ENCODE measurements at places on chromosomes 3 and 15.

GRCh38 chr3:58281069-58281468, 25.0 kb upstream of the RPP14 start:
- no peak for DNase-seq

- DNase-seq = no peak
These were observed 86.3 kb downstream of the SH3GL3 start for GRCh38 chr15:83533410-83533962.

DNA sequence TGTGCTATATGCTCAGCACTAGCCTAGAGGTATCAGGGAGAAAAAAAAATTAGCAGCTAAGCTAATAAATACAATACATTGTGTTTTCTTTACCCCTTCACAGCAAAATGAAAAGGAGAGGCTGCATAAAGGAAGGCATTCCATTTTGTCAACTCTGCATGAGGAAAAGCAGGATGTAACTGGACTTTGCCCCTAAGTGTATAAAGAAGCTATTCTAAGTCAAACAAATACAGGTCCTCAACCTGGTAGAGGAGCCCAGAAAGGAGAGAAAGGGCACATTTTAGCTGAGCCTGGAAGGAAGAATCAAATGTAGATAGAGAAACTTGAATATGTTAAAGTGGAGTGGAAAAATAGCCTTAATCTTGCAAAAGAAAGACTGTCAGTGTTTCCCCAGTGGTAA, 89.0 kb upstream of the SPRED1 start:
- no peak for DNase-seq

DNA sequence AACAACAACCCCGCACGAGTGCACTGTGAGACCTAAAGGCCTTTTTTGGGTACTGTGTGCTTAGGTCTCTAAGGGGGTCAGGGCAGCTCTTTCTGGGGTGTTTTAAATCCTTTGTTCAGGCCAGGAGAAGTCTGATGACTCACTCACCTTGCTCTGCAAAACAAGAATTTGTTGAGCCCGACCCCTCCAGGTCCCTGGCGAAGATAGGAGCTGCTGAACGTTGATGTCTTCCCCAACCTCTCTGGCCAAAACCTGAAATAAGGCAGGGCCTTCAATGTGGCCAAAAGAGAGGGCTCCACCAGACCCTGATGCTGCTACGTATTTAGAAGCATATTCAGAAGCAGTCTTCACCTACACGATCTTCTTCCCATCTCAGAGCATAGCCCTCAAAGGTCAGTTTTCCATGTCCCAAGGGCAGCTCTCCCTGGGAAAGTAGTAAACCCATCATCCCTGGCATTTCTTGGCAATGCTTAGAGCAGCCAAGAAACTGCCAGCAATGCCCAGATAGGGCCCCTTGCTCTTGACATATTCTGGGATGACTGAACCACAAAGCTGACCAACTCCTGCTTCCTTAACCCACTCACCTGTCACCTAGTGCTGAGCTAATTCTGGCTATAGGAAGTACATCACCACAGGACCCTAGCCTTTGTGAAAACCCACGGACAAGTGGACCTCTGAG, 27.1 kb downstream of the CCDC13 start:
- DNase-seq = no peak

- no peak for DNase-seq
These were observed 179.6 kb downstream of the TBC1D5 start for GRCh38 chr3:17562845-17563244.

- DNase-seq = peak; percentile 60
These were observed 161.3 kb upstream of the SLC2A2 start for GRCh38 chr3:171187706-171188290.

GRCh38 chr3:30720586-30721313, 114.3 kb downstream of the TGFBR2 start:
- DNase-seq = peak; percentile 47

- no peak for DNase-seq
These were observed 24.1 kb upstream of the VEPH1 start for GRCh38 chr3:157527131-157527881.

- no peak for DNase-seq
These were observed 134.2 kb upstream of the IGF1R start for GRCh38 chr15:98514034-98514622.

GRCh38 chr3:30181581-30181980, 424.8 kb upstream of the TGFBR2 start:
- no peak for DNase-seq

DNA sequence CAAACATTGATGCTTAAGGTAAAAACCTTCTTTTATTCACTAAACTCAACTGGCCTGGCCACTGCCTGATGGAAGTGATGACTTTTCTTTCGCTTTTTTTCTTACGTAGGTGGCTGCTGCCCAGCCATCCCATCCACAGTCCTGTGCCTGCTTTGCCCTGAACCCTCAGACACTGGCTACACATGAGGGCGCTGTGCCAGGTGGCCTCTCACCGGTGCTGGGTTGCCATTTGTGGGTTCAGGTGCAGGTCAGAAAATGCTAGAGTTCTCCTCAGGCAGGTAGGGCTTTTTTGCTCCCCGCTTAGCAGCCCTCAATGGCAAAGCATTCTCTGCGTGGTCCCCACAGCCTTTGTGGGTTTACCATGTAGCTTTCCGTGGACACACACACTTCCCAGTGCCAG, 88.3 kb upstream of the PRR23E start:
- DNase-seq = no peak

DNA sequence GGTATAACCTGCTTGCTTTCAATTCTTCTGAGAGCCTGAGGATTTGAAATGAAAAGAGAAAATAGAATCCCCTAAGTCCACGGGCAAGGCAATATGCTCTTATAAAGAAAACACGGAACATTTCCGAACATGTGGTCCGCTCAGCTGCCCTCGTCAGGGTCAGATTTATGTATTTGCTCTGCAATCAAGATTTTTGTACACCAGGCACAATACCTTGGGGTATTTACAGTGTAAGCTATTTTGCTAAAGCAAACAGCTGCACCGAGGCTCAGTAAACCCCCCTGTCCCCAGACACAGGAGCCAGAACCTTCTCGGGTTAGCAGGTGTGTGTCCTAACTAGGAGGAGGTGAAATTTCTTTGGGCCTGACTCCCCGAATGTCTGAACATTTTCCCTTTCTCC, 155.8 kb upstream of the LRIG1 start:
- DNase-seq = no peak

GRCh38 chr15:88447206-88447605, 20.0 kb downstream of the MRPL46 start:
- no peak for DNase-seq

GRCh38 chr3:134029256-134029733, 430 bp downstream of the SLCO2A1 start:
- no peak for DNase-seq

GRCh38 chr3:21691036-21691435, 60.0 kb downstream of the ZNF385D start:
- no peak for DNase-seq

GRCh38 chr15:81783586-81783985, 262.2 kb downstream of the MEX3B start:
- DNase-seq = no peak

DNA sequence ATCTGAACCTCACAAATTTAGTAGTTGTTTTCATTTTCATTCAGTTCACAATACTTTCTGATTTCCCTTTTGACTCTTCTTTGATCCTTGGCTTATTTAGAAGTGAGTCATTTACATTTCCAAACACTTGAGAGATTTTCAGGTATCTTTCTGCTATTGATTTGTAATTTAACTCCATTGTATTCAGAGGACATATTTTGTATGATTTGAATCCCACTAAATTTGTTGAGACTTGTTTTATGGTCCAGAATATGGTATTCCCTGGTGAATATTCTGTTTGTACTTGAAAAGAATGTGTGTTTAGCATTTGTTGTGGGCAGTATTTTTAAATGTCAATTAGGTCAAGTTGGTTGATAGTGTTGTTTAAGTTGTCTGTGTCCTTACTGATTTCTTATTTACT, 29.6 kb downstream of the FAN1 start:
- no peak for DNase-seq

DNA sequence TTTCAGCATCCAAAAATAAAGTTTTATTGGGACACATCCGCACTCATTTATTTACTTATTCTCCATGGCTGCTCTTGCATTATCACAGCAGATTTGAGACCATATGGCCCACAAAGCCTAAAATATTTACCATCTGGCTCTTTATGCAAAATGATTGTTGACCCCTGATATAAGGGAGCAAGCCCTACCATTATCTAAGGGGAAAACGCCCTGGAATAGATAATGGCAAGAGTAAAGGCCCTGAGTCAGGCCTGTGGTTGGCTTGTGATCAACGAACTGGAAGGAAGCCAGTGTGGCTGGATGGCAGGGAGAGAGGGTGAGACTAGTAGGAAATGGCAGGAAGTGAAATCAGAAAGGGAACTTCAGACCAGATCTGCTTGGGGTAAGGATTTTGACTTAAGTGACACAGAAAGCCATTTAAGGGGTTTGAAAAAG, 24.6 kb upstream of the DMXL2 start:
- no peak for DNase-seq

GRCh38 chr3:46900007-46900292, 22.4 kb downstream of the PTH1R start:
- no peak for DNase-seq

DNA sequence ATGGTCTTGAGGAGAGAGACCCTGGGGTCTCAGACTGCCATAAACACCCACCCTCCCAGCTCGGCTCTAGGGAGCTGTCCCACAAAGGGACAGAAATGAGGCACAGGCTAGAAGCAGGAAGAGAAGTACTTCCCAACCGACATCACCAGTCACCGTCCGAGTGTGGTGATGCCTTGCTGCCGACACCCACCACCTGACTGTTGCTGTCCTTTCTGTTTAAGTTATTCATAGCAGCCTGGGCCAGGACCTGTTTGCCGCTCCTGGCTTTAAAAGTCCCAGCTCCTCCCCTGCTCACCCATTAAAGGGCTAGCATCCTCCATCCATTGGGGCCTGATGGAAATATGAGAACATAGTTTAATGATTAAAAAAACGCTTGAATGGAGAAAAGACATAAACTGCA, 13.2 kb upstream of the SPG11 start:
- DNase-seq = no peak

- no peak for DNase-seq
These were observed 26.0 kb upstream of the TM4SF1 start for GRCh38 chr3:149403443-149403842.

DNA sequence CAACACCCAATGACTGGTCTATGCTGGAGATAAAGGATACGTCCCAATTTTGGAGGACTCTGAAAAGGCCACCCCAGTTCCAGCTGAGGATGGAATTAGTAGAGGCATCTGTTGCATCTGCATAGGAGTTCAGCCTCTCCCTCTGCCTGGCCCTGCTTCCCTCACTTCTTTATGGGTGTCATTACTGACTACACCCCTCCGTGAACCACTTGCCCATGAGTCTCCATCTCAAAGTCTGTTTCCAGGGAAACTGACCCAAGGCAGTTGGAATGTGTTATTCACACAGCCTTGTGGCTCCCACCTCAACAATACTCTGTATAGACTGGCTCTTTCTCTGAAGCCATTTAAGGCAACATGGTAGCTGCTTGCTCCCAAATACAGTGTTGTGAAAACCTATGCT, 21.4 kb upstream of the PCOLCE2 start:
- DNase-seq = no peak

- no peak for DNase-seq
These were observed 53.2 kb downstream of the CHST2 start for GRCh38 chr3:143172795-143173145.

DNA sequence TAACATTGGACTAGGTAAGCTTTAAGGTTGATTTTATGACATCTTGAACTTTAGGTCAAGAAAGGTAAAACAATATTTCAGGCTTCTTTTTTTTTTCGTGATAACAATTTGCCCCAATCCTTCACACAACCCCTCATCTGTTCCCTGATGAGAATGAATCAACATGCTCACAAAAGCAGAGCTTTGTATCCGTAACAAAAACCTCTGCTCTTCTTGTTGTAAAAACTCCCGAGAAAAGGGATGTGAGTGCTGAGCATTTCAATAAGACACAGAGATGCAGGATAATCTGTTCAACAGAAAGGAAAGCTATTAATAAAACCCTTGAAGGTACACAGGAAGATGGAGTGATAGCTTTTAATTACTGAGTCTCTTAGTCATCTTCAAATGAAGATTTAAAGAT, 94.3 kb downstream of the RAD18 start:
- DNase-seq = no peak

GRCh38 chr15:72939514-72940228, 112.6 kb upstream of the NEO1 start:
- no peak for DNase-seq

- DNase-seq = no peak
These were observed 6.0 kb downstream of the ADCY5 start for GRCh38 chr3:123442908-123443307.

GRCh38 chr15:90249203-90249863, at the start of gene TTLL13:
TSS of gene TTLL13 (plus strand) at chr15:90249556. CDS start at chr15:90250631, 1,075 bp downstream.
- DNase-seq = peak; percentile 76

DNA sequence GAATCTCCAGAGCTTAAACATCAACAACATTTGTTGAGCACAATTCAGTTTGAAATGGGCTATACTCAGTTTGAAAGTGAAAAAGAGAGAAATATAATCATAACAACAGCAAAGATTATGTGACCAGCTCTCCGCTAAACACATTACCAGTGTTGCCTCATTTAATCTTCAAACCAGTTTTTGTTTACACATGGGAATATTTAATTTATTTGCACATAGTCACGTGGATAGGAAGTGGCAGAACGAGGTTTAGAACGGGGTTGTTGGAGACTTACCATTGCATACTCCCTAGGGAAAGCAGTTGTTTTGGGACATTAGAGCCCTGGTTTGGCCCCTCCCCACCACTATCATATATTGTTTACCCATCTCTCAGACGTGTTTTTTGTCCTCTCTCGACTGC, 77.2 kb downstream of the IL1RAP start:
- DNase-seq = no peak

DNA sequence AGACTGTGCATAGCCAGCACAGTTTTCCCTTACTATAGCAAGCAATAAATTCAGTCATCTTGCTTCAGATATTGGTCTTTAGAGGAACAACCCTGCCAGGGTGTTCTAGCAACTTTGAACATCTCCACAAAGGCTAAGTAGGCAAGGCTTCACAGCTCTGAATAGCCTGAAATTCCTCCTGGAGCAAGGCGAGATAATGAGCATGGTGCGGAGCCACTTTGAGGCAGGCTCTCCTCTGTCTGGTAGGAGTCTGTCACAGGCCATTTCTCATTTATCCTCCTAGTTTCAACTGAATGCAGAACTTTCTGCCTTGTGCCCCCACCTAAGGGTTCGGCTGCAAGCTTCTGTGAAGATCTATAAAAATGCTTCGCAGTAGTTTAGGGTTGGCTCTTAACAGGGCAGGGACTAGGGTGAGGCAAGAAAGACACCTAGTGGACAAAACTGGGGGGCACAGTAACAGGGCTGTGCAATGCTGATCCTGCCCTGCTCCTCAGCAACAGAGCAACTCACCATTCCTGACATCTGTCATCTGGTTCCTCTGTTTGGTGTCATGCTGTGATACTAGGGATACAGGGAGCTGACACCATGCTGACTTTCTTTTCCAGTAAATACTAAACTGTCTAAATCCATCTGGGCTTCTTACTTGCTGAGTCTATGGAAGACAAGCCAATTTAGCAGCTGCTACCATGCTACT, 16.6 kb upstream of the EHHADH start:
- no peak for DNase-seq

DNA sequence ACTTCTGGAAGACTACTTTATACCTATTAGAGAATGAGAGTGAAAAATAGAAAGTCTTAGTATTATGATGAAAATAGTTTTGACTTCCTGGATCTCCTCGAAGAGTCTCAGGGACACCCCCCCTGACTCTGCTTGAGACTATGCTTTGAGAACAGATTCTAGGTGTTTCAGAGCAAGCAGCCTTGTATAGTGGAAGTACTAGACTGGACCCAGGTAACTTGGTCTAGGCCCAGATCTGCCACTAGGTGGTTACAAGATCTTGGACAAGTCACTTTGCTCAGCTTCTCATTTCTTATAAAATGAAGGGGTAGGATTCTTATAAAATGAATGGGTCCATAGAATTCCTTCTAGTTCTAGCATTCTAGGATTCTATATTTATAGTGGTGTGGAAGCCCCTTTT, 9.1 kb downstream of the ABHD5 start:
- DNase-seq = no peak

All from kidney capillary endothelial cell (primary cell).